Heart left ventricle (tissue), 16 donors: ENCODE measurements at places on chromosomes 2 and 18. TPM values are rescaled to one million over a fixed set of nuclear protein-coding genes. Genes with fewer than 3 reads are reported as not detected.

- DNase-seq = no peak
These were observed 47.8 kb downstream of the DYM start for GRCh38 chr18:49412679-49413078.

Gene POMC
- total RNA-seq = 4.3 TPM

GRCh38 chr2:24970483-24971285 lies 1.1 kb downstream of the DNAJC27 start:
- no peak for DNase-seq

Gene TSPYL6
- total RNA-seq = not detected

Gene GRHL1
- 0.85 TPM for total RNA-seq

- no peak for DNase-seq
These were observed 110.7 kb downstream of the C1D start for GRCh38 chr2:67952066-67952465.

- no peak for DNase-seq
These were observed 15.9 kb downstream of the GALNT3 start for GRCh38 chr2:165778187-165778556.

Gene CD8B2
- total RNA-seq = not detected

Gene APLF
- 7.9 TPM for total RNA-seq

- DNase-seq = no peak
These were observed 192.0 kb downstream of the CDH7 start for GRCh38 chr18:65942854-65943253.

- DNase-seq = no peak
These were observed 341.5 kb upstream of the ATP5MC3 start for GRCh38 chr2:175523001-175523400.

DNA sequence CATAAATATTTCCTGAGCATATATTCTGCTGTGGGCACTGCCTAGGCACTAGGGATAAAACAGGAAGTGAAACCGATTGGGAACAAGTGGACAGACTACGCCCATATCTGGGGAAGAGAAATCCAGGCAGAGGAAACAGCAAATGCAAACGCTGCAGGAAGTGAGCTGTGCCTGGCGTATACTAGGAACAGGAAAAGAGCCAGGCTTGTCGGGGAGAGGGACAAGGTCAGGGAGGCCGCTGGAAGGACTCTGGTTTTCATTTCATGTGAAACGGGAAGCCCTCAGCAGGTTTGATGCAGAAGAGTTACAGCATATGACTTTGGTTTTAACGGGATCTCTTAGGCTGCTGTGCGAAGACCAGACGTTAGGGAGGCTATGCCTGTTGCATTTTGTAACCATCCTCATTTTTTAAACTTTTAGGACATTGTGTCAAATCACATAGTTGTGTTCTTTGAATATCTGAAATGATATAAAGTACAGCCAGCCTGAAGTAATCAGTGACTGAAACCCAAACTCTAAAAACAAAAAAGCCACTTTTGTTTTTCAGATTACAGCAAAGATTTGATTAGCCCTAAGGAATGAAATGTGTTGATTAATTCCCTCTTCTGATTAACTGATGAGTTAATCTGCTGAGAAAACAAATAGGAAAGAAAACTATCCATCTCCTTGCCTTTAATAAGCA lies 110.2 kb upstream of the PIEZO2 start:
- DNase-seq = no peak

DNA sequence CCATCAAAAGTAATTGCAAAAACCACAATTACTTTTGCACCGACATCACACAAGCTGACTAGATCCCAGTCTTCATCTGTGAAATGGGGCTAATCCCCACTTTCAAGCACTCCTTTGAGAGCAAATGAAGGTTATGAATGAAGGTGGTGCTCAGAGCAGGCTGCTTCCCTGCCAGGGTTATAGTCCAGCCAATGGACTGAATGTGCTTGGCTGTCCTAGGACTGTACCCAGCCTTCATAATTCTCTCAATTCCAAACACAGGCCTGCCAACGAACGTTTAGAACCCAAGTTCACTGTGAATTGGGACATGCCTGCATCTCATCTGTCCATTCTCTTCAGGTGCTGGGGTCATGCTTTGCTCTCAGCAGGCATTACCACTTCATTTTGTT lies 27.8 kb upstream of the ICOS start:
- no peak for DNase-seq
